Motor neuron (in vitro differentiated cells): ENCODE measurements at places on chromosomes 4 and X. TPM values are rescaled to one million over a fixed set of nuclear protein-coding genes. Genes with fewer than 3 reads are reported as not detected.

RNF175 gene
- total RNA-seq = 0.18 and 0.73 TPM in 2 replicates

DNA sequence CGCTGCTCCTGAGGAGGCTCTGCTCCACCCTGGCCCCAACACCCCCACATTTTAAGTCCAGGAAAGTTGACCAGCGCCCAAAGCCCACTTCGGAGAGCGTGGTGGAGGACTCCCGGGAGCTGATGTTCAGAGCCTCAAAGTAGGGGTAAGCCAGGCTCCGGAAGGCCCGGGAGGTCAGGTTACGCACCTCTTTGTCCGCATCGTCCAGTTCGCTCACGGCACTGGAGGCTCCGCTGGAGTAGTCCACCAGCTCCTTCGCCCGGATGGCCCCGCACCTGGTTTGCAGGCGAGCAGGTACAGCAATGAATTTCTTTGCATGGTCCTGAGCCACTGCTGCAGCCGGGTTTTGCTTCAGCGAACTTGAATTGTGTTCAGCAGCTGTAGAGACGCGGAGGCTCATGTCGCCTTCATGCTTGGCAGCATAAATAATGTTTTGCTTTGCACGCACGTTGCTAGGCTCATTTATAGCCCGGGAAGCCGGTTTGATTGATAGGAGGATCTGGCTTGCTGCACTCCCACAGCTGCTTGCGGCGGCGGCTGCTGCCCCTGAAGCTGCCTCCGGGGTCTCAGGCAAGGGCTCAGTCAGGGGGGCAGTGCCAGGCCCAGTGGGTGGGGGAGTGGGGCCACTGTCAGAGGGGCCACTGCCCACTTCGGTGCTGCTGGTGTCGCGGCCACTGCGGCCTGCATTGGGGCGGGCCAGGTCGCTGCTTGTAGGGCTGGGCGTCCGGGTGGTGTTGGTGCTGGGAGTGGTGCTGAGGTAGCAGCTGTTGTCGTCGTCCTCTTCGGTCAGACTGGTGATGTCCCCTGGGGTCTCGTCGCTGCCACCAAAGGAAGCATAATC lies 4.8 kb downstream of the C4orf54 start:
- ATAC-seq = no peak

GRCh38 chrX:13064599-13065143 lies 20.3 kb upstream of the FAM9C start:
- peak; percentile 84 for ATAC-seq

TEX13D gene
- 0.09 and 0.10 TPM in 2 replicates for total RNA-seq

DNA sequence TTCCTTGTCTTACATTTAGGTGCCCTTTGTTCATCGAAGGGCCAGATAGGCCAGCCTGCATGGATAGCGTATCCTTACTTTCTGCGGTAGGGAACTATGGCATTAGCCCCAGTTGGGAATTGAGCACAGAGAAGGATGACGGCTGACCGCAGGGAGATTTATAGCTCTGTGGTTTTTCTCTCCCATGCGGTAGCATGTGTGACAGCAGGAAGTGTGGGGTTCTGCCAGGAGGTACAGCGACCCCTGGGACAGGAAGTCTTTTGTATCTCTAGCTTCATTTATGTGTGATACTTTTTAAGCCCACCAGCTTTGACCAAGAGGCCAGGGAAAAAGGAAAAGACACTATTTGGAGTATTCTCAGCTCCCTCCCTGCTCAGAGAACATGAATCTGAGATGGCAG lies 33.1 kb downstream of the GAB3 start:
- no peak for ATAC-seq

- peak; percentile 94 for ATAC-seq
Measured at GRCh38 chrX:111831343-111831742, 44.6 kb upstream of the TRPC5OS start.

DNA sequence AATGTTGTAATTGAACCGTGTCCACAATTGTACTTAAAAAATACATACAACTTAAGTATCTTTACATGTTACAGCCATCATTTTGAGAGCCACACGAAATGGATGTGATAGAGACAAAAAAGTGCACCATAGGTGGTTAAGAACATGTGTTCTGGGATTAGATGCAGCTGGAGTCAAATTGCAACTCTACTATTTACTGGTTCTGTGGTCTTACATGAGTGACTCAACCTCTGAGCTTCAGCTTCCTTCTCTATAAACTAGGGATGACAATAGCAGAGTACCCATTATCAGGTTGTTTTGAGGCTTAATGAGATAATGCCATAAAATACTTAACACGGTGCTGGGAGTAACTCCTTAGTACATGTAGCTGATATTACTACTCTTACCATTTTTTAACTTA lies 130.4 kb downstream of the IDS start:
- no peak for ATAC-seq

- ATAC-seq = no peak
Measured at GRCh38 chrX:145002771-145003170, 244.5 kb upstream of the SPANXN1 start.

TDO2 gene
- total RNA-seq = not detected in 2 replicates

GRCh38 chrX:11462648-11463047 lies 169.4 kb downstream of the AMELX start:
- ATAC-seq = no peak

DNA sequence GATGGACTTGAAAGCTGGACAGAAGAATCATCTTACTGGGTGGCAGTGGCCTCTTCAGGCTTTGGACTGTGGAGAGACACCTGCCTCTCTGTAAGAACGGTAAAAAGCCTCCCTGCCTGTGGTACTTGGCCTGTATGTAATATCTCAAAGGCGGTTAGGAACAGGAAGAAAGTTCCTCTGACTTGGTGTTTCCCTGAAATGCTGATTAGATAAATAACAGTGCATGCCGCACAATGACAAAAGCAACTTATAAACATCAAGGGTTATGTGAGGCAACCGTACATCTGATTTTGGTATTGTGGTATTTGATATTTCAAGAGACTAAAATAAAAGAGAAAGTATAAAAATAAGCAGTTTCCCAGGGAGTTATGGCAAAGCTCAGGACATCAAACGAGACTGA lies 92.4 kb upstream of the SORBS2 start:
- ATAC-seq = no peak

DNA sequence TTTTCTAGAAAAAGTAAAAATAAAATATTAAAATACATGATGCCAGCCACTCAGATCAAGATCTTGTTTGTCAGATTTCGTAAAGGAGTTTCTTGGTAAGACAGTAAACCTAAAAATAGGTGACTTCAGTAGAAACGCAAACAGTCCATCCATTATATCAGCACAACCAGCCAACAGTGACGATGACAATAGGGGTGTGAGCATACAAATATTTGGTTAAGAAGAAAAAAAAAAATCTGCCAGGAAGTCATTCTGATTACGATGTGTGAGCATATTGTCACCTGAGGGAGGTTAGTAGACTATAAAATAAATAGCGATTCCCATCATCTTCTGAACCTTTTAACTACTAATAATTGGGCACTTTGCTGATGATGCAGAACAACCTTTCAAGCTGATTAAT lies 37.6 kb downstream of the SLC7A11 start:
- ATAC-seq = no peak

DNA sequence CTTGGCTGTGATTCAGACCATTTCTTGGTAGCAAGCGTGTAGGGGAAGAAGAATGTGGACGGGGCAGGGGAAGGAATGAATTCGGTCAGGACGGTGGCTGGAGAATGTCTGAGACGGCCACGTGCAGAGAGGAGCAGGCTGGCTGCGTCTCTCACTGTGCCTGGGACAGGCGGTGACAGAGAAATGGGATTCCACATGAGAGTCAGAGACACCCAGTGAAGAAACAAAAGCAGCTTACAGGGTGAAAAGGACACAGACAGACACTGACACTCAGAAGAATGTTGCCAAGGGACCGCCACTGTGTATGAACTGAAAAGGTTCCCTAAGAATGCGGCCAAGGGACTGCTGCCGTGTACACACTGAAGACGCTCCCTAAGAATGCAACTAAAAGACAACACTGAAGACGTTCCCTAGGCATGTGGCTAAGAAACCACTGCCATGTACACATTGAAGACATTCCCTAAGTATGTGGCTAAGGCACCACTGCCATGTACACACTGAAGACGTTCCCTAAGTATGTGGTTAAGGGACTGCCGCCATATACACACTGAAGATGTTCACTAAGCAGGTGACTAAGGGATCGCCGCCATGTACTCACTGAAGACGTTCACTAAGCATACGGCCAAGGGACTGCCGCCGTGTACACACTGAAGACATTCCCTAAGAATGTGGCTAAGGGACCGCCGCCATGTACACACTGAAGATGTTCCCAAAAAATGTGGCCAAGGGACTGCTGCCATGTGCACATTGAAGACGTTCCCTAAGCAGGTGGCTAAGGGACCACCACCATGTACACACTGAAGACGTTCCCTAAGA lies 49.1 kb downstream of the DHRSX start:
- ATAC-seq = peak; percentile 82

SSX3 gene
- not detected in 2 replicates for total RNA-seq

DNA sequence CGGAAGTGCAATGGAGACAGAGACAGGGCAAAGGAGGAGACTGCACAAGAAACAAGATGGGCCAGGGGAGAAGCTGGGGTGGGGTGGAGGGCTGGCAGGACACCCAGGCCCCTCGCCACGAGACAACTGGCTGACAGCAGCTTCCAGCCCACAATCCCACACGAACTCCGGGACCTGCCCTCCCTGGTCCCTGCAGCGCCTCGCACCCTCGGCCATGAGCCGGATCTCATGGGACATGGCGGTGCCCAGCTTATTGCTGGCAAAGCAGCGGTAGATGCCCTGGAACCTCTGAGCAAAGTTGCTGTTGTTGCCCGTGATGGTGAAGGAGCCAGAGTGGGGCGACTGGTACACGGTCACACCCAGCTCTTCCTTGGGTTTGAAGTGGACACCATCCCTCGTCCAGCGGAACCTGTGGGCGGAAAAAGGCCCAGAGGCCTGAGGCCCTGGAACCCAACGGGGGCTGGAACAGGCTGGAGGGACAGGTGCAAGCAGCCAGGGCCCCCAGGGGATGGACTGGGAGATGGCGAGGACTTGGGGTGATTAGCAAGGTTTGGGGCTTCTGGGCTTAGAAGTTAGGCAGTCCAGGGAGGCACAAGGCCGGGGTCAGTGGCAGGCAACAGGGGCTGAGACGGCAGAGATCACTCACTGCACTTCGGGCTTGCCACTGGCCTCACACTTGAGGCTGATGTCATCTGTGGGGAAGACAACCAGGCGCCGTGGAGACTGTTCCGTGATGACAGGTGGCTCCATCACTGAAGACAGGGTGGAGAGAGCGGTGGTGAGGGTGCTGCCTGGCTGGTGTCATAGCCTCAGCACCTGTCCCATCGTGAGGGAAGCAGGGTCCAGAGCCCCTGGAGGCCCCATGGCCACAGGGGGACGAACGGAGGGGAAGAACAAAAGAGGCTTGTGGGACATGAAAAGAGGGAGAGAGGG lies 13.8 kb downstream of the L1CAM start:
- ATAC-seq = no peak

S100G gene
- not detected in 2 replicates for total RNA-seq

- ATAC-seq = no peak
Measured at GRCh38 chr4:112214390-112215264, 17.0 kb upstream of the AP1AR start.

- ATAC-seq = no peak
Measured at GRCh38 chr4:150236626-150237025, 158.4 kb downstream of the DCLK2 start.

- no peak for ATAC-seq
Measured at GRCh38 chrX:1480082-1480785, 27.5 kb upstream of the ASMTL start.

DNA sequence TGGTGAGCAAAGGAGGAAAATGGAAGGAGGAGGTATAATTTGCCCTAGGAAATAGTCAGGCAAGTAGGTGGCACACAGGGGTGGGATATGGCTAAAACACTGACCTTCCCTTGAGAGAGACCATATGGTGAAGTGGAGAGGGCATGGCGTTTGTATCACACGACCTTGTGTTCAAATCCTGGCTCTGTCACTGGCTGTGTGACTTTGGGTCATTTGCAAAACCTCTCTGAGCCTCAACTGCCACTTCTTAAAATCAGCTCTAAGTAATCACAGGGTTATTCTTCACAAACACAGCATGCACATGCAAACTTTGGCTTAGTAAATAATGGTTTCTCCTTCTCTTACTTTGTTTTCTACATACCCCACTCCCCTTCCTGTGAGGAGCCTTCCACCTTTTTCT lies 8.7 kb downstream of the PDGFRA start:
- ATAC-seq = no peak

ARHGEF38 gene
- 0.45 and 0.59 TPM in 2 replicates for total RNA-seq

GRCh38 chr4:120693816-120694215 lies 228.7 kb downstream of the PRDM5 start:
- no peak for ATAC-seq

PAGE2B gene
- total RNA-seq = 0.69 and 0.98 TPM in 2 replicates

FAM184B gene
- 1.1 TPM in 2 replicates for total RNA-seq

FGFBP1 gene
- total RNA-seq = 0.33 TPM in 1 of 2 replicates, not detected in the other

DNA sequence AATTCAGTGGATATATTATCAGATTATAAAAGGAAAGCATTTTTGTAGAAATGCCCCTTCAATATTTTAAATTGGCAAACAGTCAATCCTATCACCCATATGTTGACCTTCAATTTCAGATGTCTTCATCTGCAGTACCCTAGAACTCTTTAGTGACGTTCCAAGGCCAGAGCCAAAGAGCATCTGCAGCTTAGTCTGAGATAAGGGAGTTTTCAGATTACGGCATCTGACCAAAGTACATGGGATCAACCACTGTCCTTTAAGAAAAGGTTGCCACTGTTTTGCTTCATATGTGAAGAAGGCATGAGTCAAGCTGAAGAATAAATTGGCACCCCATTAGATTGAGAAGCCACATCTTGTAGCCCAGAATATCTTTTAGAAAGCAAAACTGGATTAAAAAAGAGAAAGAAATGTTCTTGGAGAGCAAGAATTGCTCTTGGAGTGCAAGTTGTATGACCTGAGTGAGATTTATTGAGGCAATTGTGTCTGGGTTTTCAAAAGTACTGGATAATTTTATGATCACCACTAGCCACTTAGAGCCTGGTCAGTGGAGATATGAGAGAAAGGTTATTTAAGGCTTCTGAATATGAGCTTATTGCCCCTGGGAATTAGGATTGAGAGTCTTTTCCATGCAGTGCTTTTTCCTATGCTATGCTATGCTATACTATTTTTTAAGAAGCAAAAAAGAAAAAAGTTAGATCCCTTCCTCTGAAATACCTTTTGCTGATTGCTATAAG lies 251.9 kb upstream of the NR3C2 start:
- no peak for ATAC-seq

TMEM47 gene
- total RNA-seq = 22.4 and 23.2 TPM in 2 replicates
